ENCODE measurements at places on chromosomes 3 and 15. TPM values are rescaled to one million over a fixed set of nuclear protein-coding genes. Genes with fewer than 3 reads are reported as not detected.
A peak's percentile ranks its signal among the peaks of the same experiment; 100 is the strongest.

- no peaks in the 10 kb centered on the region for H3K36me3 ChIP-seq
- no peak overlapping the region for H3K27ac ChIP-seq
- no peaks in the 10 kb centered on the region for H3K27me3 ChIP-seq
Measured at GRCh38 chr3:190070622-190071347, 49.9 kb downstream of the P3H2 start.

DNA sequence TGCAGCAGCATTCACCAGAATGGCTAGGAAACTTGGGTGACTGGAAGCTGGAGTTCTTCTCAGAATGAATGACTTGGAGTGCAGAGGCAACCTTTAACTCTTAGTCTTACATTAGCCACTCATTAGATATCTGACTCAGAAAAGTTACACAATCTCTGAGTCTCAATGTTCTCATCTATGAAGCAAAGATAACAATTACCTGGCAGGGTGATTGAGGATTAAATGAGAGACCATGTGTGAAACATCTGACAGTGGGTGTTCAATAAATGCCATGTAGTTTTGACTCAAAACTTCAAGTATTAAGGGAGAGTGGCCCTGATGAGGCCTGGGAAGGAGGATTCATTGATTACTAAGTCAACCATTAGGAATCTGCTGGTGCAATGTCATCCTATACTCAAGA is 48.3 kb downstream of the MRPL3 start:
- H3K27me3 ChIP-seq, result no peaks in the 10 kb centered on the region
- H3K36me3 ChIP-seq, result peaks cover 8% of the 10 kb centered on the region
- H3K27ac ChIP-seq, result no peak overlapping the region
- H3K4me1 ChIP-seq, result no peaks in the 10 kb centered on the region

GRCh38 chr3:183845090-183845489 is 19.7 kb upstream of the MAP6D1 start:
- DNase-seq, result no peak
- H3K4me3 ChIP-seq, result peak overlapping the region; percentile 9

- peak overlapping the region; percentile 68 for H3K27ac ChIP-seq
- H3K27me3 ChIP-seq, result no peaks in the 10 kb centered on the region
- H3K4me1 ChIP-seq, result peaks cover 44% of the 10 kb centered on the region
- H3K36me3 ChIP-seq, result peaks cover 5% of the 10 kb centered on the region
Measured at GRCh38 chr15:29805043-29805707, 17.1 kb downstream of the TJP1 start.

Gene IMPG2
- 0.59 TPM for total RNA-seq

Gene PIGZ
- total RNA-seq, result 0.91 TPM

DNA sequence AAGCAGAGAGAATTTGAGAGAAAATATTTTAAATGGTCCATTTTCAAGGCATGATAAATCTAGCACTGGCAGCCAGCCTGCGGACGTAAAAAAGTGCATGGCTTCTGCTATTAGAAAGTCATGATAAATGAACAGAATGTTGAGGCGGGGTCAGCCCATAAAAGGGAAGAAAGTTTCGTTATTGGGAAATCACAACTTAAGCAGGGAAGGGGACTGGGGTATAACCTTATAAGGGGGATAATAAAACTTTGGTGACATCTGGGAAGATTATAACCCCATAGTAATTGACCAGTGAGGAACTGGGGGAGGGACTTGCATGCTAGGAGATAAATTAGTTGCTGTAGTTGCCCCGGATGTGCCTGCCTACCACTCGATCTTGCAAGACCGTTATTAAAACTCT is 88.4 kb upstream of the PLSCR4 start:
- no peaks in the 10 kb centered on the region for H3K27me3 ChIP-seq
- DNase-seq, result no peak
- no peaks in the 10 kb centered on the region for H3K36me3 ChIP-seq
- H3K27ac ChIP-seq, result no peak overlapping the region
- peaks cover 3% of the 10 kb centered on the region for H3K4me1 ChIP-seq

GRCh38 chr3:69648126-69648525 is 91.1 kb upstream of the MITF start:
- H3K27ac ChIP-seq, result no peak overlapping the region
- peaks cover 53% of the 10 kb centered on the region for H3K27me3 ChIP-seq
- H3K36me3 ChIP-seq, result no peaks in the 10 kb centered on the region
- no peak overlapping the region for H3K4me3 ChIP-seq

DNA sequence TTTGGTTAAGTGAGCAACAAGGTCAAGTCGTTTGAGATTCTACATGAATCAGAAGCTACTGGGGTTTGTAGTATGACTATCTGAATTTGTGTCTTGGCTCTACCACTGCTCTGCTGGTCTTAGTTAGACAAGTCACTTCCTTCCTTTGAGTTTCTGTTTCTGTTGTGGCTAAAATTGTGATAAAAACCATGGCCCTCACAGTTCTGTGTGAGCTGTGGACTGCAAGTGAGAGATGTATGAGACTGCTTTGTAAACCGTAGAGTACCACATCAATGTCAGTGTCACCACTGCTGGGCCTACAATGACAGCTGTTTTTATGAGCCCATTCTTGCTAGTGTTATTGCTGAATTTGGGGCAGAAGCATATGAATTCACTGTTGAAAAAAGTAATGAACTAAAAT is 32.7 kb downstream of the RARB start:
- H3K27ac ChIP-seq, result peak overlapping the region; percentile 76
- H3K4me1 ChIP-seq, result peaks cover 49% of the 10 kb centered on the region
- no peaks in the 10 kb centered on the region for H3K27me3 ChIP-seq
- DNase-seq, result no peak

All from mesothelial cell of epicardium (in vitro differentiated cells).